ENCODE measurements at places on chromosomes 11 and 22. TPM values are rescaled to one million over a fixed set of nuclear protein-coding genes. Genes with fewer than 3 reads are reported as not detected.
A peak's percentile ranks its signal among the peaks of the same experiment; 100 is the strongest.

DNA sequence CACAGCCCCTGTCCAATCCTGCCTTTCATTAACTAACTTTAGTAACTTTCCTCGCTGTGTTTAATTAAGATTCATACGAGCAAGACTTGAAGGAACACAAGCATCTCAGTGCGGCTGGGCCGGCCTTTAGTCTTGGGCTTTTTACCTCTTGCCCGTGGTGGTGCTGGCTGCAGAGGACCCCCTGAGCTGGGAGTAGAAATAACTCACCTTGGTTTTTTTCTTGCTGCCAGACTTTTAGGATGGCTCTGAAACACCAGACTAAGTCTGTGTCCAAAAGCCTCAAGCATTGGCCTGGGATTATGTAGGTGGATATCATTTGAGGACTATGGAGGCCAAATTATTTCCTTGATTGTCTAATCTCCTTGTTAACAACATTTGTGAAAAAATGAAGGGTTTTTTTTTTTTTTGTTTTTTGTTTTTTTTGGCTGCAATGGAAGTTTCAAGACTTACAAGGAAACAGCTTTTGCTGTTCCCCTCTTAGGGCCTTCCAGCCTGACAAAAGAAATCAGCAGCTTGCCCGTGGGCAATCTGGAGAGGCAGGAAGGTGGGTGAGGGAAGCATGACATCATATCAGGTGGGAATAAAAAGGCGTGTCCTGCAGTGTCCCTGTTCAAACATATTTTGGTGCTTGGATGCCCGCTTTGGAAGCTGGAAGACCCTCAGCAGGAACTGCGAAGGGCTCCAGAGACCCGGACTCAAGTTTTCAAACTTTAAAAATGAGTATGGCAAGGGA, 44.0 kb downstream of the SMIM38 start:
- no peak for DNase-seq

DNA sequence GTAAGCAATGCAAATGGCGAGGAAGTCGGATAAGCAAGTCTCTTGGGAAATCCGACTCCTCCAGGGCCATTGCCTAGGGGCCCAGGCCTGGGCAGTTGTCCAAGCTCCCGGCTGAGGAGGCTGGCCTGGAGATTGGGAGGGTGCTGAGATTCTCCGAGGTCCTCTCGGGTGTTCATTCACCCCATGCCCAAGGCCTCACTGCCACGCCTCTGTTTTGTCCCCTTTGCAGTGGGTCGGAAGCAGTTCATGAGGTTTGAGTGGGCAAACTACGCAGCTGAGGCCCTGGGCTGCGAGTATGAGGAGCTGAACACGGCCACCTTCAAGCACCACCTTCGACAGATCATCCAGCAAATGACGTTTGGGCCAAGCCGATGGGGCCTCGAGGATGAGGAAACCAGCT, 81.3 kb downstream of the MYO18B start:
- no peak for DNase-seq

DNA sequence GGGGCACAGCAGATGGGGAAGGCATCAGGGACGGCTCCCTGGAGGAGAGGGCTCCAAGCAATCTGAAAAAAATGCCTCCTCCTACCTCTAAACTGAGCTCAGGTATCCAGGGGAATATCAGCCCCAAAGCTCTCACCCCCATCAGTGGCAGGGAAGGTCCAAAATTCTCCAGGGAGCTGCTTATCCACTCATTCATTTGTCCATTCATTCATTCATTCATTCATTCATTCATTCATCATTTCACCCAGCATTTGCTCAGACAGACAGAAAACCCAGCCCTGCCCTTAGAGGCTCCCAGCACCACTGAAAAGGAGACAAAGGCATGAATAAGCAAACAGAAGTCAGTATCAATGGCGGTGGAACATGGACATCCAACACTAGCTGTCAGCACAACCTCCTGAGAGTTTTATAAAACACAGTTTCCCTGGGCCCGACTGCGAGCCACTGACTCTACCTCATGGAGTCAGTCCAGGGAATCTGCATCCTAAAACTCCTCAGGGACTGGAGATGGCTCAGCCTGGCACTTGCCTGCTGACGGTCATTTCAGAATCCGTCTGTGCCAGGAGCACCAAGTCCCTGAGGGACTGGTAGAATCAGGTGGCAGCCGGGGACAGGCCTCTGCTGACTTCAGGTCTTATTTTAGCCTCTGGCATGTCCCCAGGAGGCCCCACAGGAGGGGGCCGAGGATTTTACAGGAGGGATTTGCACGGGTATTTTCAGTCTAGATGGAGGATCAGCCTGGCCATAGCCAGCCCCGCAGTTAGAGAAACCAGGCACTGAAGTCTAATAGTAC, 164.6 kb downstream of the MN1 start:
- DNase-seq, result no peak

GRCh38 chr11:20156876-20157613, 3.2 kb downstream of the DBX1 start:
- no peak for DNase-seq

GRCh38 chr11:101096036-101096704, 33.4 kb downstream of the PGR start:
- no peak for DNase-seq

DNA sequence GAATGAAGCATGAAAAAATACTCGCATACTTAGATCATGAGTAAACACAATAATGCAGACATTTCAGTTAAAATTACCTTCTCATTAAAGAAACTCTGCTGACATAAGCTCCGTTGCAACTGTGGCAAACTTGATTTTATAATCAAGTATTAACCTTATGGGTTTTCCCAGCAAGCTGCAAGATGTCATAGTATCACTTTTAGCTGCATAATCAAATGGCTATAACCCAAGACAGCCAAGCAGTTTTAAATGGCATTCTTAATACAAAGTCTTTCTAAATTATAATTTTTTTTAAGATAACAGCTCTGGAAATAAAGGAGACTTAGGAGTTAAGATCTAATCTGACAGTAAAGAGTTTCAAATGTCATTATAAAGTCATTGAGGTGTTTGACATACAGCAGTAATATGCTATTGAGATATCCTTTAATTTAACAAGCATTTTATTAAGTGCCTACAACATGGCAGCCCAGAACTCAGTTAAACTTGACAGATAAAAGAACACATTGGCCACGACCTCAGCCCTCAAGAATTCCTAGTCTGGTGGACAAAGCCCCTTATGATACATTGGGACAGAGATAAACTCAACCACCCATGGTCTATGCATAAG, 163.1 kb upstream of the FAT3 start:
- no peak for DNase-seq

The P4HA3 gene
- 3.3 TPM for total RNA-seq

The CCDC89 gene
- 0.30 TPM for total RNA-seq

The KLHL35 gene
- total RNA-seq, result 0.87 TPM

DNA sequence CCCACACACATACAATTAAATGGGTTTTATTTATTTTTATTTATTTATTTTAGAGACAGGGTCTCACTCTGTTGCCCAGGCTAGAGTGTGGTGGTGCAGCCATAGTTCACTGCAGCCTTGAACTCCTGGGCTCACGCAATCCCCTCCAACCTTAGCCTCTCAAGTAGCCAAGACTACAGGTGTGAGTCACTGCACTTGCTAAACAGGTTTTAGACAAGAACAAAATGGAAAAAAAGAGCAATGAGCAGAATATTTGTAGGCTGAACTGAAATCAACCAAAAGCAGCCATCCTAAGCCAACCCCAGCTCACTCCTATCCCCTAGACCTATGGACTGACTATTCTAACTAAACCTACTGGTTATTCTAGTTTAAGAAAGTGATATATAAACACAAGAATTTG, 37.8 kb downstream of the MRE11 start:
- DNase-seq, result no peak

DNA sequence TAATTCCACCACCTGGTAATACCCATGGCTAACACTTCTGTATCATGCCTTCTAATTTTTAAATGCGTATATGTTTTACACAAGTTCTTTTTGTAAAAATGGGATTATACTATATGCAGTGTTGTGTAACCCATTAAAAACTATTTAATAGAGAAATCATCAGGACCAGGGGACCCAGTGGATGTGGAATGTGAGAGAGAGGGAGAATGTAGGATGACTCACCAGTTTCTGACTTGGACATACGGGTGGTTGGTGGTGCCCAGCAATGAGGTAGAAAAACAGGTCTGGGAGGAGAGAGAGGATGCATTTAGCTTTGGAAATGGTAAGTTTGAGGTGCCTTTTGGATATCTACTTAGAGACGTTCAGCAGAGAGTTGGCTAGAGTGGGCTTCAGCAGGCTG, 112.0 kb upstream of the TBCEL start:
- no peak for DNase-seq

- no peak for DNase-seq
Measured at GRCh38 chr22:32389685-32390084, 22.4 kb downstream of the RTCB start.

GRCh38 chr11:65899356-65900124, 648 bp downstream of the FOSL1 start:
- peak; percentile 44 for DNase-seq

DNA sequence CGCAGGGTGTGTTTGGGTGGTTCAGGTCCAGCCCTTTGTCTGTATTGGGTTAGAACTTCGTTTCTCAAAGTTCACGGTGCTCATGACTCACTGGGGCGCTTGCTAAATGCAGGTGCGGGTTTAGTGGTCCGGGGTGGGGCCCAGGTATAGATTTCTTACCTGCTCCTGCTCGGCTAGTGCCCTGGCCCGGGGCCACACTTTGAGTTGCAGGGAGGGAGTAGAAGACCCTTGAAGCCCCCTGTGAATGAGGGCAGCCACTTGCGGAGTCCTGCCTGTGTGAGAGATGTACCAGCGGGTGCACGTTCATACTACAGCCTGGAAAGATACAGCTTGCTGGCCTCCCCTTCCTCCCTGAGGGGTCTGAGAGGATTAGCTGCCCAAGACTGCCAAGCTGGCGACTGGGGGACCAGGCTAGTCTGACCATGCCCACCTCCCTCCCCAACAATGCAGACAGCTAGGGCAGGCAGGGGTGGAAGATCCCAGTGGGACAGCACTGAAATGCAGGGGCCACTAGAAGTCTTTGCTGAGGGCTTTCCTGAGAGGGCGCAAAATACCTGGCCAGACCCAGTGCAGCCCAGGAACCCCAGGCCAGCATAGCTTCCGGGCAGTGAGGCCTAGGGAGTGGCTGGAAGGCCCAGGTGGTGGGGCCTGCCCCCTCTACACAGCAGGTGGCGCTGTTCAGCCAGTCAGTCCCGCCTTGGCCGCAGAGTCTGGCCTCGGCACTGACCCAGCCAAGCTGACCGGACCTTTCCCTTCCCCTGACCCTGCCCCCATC, 5.1 kb upstream of the MYRF start:
- peak; percentile 29 for DNase-seq

DNA sequence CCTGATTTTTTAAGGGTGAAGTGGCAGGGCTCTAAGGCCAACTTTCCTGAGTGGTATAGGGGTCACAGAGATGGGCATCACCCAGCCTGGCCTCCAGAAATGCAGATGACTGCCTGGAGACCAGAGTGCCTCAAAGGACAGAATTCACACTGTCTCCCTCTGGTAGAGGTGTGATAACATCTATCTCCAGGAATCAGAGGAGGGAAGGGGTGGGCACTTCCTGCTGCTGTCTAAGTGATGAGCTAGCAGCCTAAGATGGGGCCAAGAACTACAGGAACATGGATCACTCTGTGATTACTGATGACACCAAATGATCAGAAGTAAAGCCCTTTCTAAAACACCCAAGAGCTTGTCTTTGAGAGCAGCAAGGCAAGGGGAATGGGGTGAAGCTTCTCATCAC, 61.9 kb downstream of the C11orf58 start:
- no peak for DNase-seq

The ADM gene
- 78.7 TPM for total RNA-seq

The RIMBP3C gene
- 0.23 TPM for total RNA-seq

The CLP1 gene
- total RNA-seq, result 19.1 TPM

GRCh38 chr22:50211147-50211546, 10.3 kb downstream of the SELENOO start:
- DNase-seq, result no peak

DNA sequence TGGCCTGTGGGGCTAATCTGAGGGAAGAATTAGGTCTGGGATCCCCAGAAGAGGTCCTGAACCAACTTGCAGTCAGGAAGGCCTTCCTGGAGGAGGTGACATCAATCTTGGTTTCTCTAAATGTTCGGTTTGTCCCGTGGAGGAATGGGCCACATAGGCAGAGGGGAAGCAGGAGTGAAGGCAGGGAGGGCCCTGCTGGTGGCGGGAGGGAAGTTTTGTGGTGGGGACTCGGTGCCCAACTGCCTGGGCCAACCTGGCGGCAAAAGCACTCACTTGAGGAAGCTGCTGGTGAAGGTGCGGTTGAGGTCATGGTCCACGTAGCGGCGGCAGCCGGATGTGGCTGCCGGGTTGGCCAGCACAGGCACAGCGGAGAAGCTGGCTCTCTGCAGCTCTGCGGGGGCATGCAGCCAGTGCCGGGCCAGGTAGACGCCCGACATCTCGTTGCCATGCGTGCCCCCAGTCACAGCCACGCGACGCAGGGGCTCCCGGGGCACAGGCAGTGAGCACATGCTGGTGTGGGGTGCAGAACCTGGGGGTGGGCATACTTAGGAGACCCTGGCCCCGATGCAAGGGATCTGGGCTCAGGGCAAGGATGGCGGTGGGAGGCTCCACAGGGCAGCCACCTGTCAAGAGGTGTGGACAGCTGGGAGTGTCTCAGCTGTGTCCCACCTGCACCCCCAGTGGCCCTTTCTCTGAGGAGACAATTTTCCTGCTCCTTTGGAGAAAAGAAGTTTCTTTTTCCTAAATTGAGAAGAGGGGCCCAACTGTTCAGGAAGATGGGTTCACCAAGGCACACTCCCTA, 3.8 kb downstream of the ACY3 start:
- DNase-seq, result no peak

- DNase-seq, result no peak
Measured at GRCh38 chr11:9136741-9137140, 45.3 kb upstream of the SCUBE2 start.

Data from astrocyte (in vitro differentiated cells and primary cell).